ENCODE measurements at places on chromosomes 4 and X. TPM values are rescaled to one million over a fixed set of nuclear protein-coding genes. Genes with fewer than 3 reads are reported as not detected.

DNA sequence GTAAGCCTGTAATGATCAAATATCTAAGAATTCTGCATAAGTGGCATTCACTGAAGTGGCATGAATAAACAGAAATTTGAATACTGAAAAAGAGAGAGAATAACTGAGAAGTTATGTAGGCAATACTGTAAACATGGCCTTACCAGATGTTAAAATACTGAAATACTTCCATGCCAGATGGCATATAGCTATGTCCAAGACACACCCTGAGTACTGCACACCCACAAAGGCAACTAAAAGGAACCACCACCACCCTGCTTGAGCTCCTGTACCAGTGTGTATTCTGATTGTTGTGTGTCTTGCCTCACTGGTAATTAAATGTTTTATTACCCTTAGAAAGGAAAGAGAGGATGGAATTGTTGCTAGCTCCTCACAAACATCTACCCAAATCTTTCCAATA, 192.1 kb downstream of the ADAMTS3 start:
- no peak for DNase-seq

- no peak for DNase-seq
Observed at GRCh38 chr4:186657764-186658163, 65.9 kb downstream of the FAT1 start.

DNA sequence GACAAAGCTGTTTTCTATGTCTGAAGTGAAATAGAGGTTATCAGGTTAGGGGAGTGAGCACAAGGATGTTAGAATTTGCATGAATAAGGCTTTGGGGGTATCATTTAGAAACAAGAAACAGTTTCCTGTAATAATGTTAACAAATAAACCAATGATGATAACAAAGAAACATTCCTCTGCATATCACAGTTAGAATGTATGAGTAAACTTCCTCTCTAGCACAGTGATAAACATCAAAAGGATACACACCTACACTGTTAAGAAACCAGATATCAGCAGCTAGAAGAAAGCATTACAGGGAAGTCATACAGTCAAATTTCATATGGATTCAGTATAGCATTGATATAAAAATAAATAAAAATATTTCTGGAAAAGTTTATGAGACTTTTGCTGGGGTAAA, 340.0 kb upstream of the MAGEB16 start:
- no peak for DNase-seq

DNA sequence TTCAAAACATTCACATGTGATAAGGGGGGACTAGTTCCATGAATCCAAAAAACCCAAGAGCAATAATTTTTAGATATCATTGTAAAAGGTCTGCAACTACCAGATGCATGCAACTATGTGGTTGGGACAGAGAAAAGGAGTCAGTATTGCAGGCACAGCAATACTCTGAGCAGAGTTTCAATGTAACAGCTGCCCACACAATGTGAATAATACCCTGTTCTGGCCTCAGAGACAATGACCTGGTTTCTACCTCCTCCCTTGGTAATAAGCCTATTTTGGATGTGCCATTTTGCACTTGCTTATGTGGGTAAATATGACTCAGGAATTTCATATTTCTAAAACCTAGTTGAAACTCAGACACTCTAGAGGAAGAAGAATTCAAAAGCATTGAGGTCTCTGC, 194.8 kb upstream of the RASGEF1B start:
- no peak for DNase-seq

- DNase-seq: no peak
Observed at GRCh38 chr4:15543537-15544247, 74.0 kb downstream of the CC2D2A start.

GRCh38 chr4:1340181-1340747, 6.7 kb upstream of the UVSSA start:
- no peak for DNase-seq

GRCh38 chr4:119794681-119795080, 166.1 kb upstream of the PDE5A start:
- no peak for DNase-seq

DNA sequence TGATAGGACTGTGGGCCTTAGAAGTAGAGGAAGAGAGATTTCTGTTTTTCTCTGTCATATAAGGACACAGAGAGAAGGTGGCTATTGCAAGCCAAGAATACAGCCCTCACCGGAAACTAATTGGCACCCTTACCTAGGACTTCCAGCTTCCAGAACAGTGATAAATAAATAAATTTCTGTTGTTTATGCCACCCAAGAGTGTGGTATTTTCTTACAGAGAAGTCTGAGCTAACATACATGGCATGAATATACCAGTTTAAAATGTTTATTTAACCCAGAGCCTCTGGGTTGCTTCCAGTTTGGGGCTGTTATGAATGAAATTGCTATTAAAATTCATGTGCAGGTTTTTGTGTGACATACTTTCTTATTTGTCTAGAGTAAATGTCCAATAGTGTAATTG, 654.0 kb upstream of the ATOH1 start:
- DNase-seq: no peak

DNA sequence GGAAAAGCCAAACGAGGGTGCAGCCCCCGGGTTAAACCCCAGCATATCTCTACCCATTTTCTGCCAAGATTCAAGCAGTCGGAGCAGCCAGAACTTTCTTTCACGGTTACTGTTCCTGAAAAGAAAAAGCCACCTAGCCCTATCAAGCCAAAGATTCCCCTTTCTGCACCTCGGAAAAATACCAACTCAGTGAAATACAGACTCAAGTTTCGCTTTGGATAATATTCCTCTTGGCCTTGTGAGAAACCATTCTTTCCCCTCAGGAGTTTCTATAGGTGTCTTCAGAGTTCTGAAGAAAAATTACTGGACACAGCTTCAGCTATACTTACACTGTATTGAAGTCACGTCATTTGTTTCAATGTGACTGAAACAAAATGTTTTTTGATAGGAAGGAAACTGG, 20.0 kb downstream of the FGF5 start:
- DNase-seq: no peak

- DNase-seq: no peak
Observed at GRCh38 chr4:88280228-88280795, 4.0 kb downstream of the PPM1K start.

- DNase-seq: no peak
Observed at GRCh38 chr4:27414887-27415731, 554.5 kb downstream of the STIM2 start.

C4orf46 gene
- total RNA-seq: 11.1 TPM

IL15 gene
- total RNA-seq: 4.2 TPM

VCX3A gene
- total RNA-seq: not detected

Data from glomerular endothelial cell (primary cell).